ENCODE measurements at places on chromosomes 11 and 22.
A peak's percentile ranks its signal among the peaks of the same experiment; 100 is the strongest.

- no peak for DNase-seq
These were observed 9.4 kb downstream of the DPP3 start for GRCh38 chr11:66489636-66490035.

GRCh38 chr11:117931971-117932370 is 2.8 kb upstream of the TMPRSS13 start:
- no peak for DNase-seq

DNA sequence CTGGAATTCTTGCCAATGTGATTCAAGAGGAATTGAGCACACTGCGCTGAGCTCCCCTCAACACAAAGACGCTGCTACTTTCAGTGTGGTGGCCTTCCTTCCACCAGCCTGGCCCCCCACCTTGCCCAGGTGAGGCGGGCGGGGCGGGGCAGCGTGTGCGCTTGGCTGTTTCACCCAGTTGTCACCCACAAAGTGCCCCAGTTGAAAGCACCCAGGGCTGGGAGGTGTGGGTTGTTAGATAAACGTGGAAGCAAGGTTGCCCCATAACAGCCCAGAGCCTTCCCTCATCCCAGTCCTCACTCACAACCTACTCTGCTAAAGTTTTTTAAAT is 43.1 kb downstream of the CACNG2 start:
- no peak for DNase-seq

GRCh38 chr11:79179087-79179486 is 261.7 kb downstream of the TENM4 start:
- DNase-seq = no peak

DNA sequence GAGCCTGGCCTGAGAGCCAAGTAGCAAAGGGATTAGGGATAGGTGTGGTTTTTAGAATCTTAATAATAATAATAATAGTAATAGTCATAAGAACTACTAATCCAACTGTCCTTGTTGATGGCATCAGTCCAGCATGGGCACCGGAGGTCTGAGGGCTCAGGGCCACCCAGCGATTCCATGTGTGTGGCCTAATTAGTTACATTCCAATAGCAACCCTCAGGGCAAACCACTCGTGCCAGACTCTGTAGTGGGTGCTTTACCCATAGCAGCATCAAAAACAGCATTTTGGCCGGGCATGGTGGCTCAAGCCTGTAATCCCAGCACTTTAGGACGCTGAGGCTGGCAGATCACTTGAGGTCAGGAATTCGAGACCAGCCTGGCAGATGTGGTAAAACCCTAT is 19.0 kb upstream of the MYH9 start:
- no peak for DNase-seq

- DNase-seq = no peak
These were observed 138.1 kb downstream of the SBF2 start for GRCh38 chr11:10155793-10156490.

GRCh38 chr11:57349491-57350274 is 11.5 kb downstream of the P2RX3 start:
- peak; percentile 18 for DNase-seq

- no peak for DNase-seq
These were observed 71.8 kb upstream of the ASPHD2 start for GRCh38 chr22:26357281-26357680.

- DNase-seq = peak; percentile 3
These were observed 30.3 kb upstream of the NECTIN1 start for GRCh38 chr11:119759324-119759723.

GRCh38 chr11:27658535-27659236 is 41.6 kb downstream of the BDNF start:
- DNase-seq = no peak

- no peak for DNase-seq
These were observed 342.1 kb upstream of the NARS2 start for GRCh38 chr11:78916759-78917158.

DNA sequence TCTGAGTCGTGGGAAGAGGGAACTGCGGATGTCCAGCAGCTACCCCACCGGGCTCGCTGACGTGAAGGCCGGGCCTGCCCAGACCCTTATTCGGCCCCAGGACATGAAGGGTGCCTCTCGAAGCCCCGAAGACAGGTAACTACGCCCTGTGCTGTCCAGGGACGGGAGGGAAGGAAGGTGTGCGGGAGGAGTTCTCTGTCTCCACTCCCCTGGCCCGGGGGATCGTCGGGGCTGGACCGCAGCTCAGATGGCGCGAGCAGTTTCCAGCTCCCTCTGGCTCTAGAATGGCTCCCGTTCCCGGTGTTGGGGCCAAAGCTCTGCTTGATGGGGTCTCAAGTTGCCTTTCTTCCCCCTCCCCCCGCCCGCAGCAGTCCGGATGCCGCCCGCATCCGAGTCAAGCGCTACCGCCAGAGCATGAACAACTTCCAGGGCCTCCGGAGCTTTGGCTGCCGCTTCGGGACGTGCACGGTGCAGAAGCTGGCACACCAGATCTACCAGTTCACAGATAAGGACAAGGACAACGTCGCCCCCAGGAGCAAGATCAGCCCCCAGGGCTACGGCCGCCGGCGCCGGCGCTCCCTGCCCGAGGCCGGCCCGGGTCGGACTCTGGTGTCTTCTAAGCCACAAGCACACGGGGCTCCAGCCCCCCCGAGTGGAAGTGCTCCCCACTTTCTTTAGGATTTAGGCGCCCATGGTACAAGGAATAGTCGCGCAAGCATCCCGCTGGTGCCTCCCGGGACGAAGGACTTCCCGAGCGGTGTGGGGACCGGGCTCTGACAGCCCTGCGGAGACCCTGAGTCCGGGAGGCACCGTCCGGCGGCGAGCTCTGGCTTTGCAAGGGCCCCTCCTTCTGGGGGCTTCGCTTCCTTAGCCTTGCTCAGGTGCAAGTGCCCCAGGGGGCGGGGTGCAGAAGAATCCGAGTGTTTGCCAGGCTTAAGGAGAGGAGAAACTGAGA is 1.4 kb downstream of the ADM start:
- no peak for DNase-seq

GRCh38 chr11:15670520-15671070 is 555.9 kb downstream of the INSC start:
- DNase-seq = no peak

DNA sequence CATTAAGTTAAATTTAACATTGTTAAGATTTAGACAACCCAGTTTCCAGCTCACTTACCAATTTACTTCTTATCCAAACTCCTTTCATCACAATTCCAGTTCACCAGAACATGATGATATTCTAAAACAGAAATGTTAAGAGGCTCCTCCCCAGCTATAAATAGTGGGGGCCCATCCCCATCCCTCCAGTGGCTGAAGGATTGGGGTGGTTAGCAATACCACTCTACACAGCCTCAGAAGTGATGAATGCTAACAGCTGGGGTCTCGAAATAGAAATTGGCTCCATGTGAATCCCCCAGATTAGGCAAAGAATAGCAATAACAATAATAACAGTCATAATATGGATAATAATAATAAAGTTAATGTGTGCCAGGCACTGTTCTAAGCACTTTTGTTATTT is 97.9 kb upstream of the NCAM1 start:
- DNase-seq = no peak

- DNase-seq = no peak
These were observed 2.0 kb downstream of the PNPLA5 start for GRCh38 chr22:43889860-43890253.

DNA sequence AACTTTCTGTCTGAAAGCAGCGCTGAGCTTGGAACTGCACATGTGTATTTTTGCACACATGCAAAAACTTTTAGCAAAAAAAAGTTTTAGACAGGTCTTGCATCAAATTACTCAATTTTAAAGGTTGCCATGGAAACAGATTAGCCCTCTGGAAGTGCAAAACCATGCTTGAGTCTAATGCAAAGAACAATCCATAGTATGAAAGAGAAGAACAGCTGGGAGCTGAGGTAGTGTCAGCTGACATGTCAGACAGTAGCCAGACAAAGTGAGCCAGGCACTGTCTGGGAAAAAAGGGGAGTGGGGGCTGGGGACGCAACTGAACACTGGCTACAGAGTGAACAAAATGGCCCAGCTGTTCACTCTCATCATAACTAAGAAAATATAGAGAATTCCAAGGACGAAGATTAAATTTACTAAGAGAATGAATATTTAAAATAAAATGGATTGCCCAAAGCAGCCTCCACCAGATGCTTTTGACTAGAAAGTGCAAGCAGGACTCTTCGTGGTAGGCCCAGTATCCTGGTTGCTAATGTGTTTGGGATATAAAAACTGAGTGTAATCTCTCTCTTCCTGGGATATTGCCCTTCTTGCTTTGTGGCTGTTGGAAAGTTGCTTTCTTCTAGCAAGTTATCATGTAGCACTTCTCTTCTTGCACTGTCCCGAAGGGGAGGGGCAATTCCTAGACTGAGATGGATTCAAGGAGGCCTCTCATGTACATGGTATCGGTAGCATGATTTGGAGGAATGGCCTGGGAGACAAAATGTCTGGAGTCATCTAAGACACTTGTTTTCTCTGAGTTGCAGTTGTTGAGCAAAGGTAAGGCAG is 434.1 kb upstream of the FAT3 start:
- DNase-seq = no peak

GRCh38 chr11:93220078-93220477 is 22.3 kb upstream of the SLC36A4 start:
- no peak for DNase-seq

DNA sequence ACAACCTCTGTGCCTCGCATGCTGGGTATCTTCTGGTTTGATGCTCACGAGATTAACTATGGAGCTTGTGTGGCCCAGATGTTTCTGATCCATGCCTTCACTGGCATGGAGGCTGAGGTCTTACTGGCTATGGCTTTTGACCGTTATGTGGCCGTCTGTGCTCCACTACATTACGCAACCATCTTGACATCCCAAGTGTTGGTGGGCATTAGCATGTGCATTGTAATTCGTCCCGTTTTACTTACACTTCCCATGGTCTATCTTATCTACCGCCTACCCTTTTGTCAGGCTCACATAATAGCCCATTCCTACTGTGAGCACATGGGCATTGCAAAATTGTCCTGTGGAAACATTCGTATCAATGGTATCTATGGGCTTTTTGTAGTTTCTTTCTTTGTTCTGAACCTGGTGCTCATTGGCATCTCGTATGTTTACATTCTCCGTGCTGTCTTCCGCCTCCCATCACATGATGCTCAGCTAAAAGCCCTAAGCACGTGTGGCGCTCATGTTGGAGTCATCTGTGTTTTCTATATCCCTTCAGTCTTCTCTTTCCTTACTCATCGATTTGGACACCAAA is 516 bp downstream of the OR52J3 start:
- DNase-seq = no peak

DNA sequence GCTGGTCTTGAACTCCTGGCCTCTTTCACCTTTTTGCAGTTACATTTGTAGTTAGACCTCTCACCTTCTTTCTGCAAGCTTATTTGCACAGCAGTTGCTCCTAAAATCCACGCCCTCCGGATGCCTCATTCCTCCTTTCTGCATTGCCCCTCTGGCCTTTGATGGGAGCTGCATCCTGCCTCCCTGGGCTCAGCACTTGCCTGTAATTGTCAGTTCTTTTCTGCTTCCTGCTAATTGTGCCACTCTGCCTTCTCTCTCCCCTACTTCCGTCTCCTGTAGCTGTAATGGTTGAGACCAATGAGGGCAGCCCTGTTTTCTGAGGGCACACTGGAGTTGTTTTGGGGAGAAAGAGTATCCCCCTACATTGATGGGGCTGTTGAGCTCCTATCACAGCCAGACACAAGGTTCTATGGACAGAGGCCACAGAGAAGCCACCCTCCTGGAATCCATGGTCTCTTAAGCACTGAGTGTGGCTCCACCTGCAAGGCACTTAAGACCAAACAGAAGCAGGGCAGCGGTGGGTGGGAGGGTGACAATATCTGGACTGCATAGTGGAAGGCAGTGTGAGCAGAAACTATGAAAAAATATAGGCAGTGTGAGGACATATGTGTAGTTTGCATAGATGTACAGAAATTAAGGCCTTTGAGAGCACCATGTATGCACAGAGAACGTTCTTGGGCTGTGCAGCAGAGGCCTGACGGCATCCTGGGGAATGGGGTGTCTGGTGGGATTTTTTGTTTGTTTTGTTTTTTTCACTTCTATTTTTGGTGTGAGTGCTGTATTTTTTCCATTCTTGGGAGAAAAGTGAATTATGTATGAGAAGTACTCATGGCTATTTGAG is 30.5 kb downstream of the YDJC start:
- no peak for DNase-seq

DNA sequence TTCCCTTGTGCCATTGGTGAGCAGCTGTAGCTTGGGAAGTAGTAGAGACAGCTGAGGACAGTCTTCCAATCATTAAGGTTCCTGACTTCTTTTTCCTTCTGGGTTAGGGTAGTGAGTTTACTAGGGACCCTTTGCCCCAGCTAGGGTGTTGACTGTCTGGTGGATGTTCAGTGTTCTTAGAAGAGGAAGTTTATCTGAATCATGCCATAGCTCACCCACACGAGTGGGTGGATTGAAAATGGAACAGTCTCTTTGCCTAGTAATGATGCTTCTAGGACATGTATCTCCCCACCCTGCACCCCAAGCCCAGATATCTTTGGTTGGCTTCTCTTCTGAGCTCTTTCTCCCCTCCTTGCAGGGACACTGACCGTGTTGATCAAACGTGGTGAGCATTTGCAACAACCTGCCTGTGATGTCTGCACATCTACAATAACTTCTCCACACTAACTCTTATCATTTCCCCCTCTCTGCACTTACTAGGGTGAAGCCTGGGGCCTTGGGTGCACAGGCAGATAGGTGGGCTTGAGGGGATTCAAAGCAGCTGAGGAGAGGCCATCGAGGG is 57.1 kb upstream of the HORMAD2 start:
- peak; percentile 84 for DNase-seq

DNA sequence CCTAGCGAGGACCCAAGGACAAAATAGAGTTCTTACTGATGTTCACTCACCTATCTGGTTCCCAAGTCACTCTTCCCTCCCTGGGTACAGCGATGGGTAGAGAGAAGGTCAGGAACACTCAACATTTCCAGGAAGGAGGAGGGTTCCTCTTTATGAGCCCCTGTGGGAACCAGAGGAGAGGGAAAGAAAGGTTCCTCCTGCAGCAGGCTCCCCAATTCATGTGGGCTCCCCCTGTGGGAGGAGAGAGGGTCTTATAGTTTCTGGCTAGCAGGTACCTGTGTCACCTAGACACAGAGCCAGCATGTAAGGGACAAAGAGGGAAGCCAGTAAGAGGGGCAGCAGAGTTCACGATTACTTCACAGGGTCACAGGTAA is 93.5 kb downstream of the DBX1 start:
- DNase-seq = no peak

DNA sequence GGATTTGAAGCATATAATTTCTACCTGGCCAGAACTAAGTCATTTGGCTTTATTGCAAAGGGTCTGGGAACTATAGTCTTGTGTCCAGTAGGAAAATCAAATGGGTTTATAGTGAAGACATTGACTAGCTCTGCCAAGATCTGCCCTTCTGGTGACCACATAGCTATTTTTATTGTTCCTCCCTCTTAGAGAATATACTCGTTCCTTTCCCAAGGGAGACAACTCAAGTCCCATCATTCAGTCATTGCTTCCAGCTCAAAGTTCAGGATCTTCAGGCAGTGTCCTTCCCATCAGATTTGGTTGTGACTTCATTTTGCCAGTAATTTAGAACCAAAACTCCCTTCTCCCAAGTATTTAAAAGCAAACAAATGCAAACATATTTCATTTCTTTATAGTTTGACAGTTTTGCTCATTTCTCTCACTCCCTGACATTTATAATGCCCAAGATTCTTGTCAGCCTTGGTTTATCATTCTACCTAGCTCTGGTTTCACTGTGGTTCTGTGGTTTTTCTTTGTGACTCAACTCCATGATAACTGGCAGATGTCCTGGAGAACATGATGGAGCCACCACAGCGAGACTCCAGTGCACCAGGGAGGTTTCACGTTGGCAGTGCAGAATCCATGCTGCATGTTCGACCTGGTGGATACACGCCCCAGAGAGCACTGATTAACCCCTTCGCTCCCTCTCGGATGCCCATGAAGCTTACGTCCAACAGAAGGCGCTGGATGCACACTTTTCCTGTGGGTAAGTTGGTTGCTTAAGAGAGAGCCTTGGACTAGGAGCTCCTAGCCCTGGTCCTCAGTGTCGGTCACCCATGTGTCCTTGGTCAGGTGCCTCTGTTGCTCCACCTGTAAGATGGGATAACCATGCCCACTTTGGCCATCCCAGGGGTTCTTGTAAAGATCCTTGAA is 64.9 kb downstream of the DEPDC5 start:
- no peak for DNase-seq

Data from Kasumi-1 (cell line).